Adrenal gland (tissue), 19 donors: ENCODE measurements at places on chromosomes 16 and 17. TPM values are rescaled to one million over a fixed set of nuclear protein-coding genes. Genes with fewer than 3 reads are reported as not detected.

TP53TG3B gene
- total RNA-seq = not detected

DNA sequence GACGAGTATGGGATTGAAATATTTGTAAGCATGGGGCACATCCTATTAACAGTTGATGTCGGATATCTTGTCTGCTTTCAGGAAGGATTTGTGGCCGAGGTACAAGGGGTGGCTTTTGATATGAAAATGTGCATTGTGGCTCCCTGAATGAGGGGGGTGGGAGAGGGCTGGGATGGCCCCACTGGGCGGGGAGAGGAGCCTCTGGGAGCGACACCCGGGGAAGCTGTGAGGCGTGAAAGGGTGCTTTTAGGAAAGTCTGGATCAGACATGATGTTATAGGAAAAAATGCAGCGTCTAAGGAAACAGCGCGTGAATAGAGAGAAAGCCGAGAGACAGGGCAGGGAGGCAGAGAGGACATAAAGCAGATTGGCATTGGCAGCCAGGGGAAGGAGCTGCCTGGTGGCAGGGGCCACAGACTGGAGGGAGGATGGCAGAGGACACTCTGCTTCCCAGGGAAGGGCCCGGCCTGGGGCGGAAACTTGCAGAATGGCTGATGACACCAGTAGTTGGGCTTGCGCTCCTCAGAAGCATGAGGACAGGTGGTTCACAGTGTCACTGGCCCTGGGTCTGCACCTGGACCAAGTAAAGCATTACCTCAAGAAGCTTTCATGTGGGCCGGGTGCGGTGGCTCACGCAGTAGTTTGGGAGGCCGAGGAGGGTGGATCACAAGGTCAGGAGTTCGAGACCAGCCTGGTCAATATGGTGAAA, 95.7 kb downstream of the NTN1 start:
- no peak for DNase-seq

KCNH6 gene
- not detected for total RNA-seq

DNA sequence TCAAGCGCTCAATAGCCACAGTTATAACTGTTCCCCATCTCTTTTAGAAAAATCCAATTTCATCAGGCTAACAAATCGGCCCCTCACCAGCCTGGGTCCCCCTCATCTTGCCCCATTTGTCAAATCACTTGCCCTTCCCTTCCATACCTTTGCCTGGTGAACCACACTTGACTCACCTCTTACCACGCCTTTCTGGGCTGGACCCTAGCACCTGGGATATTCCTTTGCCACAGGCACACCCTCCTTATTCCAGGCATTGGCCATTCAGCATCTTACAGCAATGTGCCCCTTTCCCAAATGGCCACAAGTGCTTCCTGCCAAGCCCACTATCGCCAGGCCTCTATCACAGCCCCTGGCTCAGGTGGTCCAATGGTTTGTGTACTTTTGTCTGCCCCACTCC, 14.9 kb downstream of the CMTM4 start:
- no peak for DNase-seq

GRCh38 chr17:47896672-47897490, 845 bp downstream of the SP2 start:
- no peak for DNase-seq

GRCh38 chr17:79415365-79415764, 195.5 kb downstream of the RBFOX3 start:
- DNase-seq = no peak

SLC22A31 gene
- 0.81 TPM for total RNA-seq

GRCh38 chr17:1413281-1413791, 13.3 kb upstream of the YWHAE start:
- DNase-seq = peak; percentile 83
